ENCODE measurements at places on chromosomes 3 and 15. TPM values are rescaled to one million over a fixed set of nuclear protein-coding genes. Genes with fewer than 3 reads are reported as not detected.
A peak's percentile ranks its signal among the peaks of the same experiment; 100 is the strongest.

- H3K4me1 ChIP-seq: peaks cover 7% of the 10 kb centered on the region
- no peaks in the 10 kb centered on the region for H3K27me3 ChIP-seq
- H3K27ac ChIP-seq: no peak overlapping the region
- no peak overlapping the region for H3K4me3 ChIP-seq
- no peak for DNase-seq
- H3K36me3 ChIP-seq: no peaks in the 10 kb centered on the region
Observed at GRCh38 chr3:72492240-72492639, 356.0 kb downstream of the SHQ1 start.

- no peak for DNase-seq
- no peak overlapping the region for H3K4me3 ChIP-seq
- H3K36me3 ChIP-seq: no peaks in the 10 kb centered on the region
- no peak overlapping the region for H3K27ac ChIP-seq
- peaks cover 4% of the 10 kb centered on the region for H3K27me3 ChIP-seq
Observed at GRCh38 chr15:81088470-81089013, 45.5 kb upstream of the CFAP161 start.

DNA sequence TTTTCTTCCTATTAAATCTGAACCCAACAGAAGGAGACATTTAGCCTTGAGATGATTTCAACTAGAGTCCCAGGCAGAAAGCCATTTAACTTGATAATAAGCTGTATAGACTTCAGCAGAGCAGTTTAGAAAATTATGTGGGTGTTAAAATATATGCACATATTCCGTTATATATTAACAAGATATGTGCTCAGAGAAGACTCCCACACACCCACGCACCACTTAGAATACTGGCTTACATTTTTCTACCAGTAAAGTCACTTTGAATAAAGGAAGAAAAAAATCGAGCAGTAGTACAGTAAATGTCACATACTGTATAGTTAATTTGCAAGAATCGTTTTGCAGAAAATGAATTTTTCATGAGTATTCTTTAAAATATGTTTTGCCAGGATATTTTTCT is 599.3 kb downstream of the FGF12 start:
- no peaks in the 10 kb centered on the region for H3K27me3 ChIP-seq
- DNase-seq: no peak
- H3K4me1 ChIP-seq: no peaks in the 10 kb centered on the region

Gene CCRL2
- total RNA-seq: 28.5 TPM

Gene PTPN23
- total RNA-seq: 56.2 TPM

Gene HACD2
- 47.2 TPM for total RNA-seq

DNA sequence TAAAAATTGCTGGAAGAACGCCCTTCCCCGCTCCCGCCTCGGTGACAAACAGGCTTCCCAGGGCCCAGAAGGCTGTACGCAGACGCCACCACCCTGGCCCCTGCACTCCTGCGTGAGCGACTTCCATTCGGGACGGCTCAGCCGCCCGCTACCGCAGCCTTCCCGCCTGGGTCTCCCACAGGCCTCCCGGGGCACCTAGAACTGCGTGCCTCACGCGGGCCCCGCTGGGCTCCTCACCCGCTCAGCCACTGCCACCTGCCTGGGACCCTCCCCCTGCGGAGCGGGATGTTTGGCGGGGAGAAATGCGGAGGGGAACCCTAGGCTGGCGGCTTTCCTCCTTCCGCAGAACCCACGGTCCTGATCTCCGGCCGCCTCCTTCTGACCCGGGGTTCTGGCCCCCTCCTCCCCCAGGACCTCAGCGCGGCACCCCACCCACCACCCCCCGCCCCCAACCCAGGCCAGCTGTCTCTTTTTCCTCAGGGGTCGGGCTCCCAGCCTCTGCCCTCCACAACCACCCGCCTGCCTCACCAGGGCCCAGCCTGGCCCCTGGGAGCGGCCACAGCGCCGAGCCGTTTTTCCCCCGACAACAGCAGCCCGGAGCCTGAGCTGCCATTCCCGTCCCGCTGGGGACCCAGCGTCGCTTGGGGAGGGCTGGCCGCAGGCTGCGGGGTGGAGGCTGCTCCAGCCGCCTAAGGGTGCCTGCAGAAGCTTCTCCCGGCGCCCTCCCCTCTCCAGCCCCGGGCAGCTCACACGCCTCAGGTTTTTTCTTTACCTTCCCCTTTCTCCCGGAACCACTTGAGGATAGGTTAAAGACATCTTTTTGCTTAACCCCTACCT is 27.6 kb upstream of the RAB7A start:
- H3K36me3 ChIP-seq: no peaks in the 10 kb centered on the region
- peaks cover 8% of the 10 kb centered on the region for H3K4me1 ChIP-seq
- H3K4me3 ChIP-seq: peak overlapping the region; percentile 67
- no peaks in the 10 kb centered on the region for H3K27me3 ChIP-seq
- H3K27ac ChIP-seq: peak overlapping the region; percentile 76

Gene TRPC1
- 5.6 TPM for total RNA-seq

Gene ZPLD1
- total RNA-seq: not detected

- H3K27me3 ChIP-seq: no peaks in the 10 kb centered on the region
- H3K4me3 ChIP-seq: no peak overlapping the region
- DNase-seq: no peak
Observed at GRCh38 chr3:47047673-47048072, 68.2 kb downstream of the NBEAL2 start.

Gene SLC7A14
- total RNA-seq: not detected

- H3K4me1 ChIP-seq: no peaks in the 10 kb centered on the region
- no peak overlapping the region for H3K4me3 ChIP-seq
- no peaks in the 10 kb centered on the region for H3K27me3 ChIP-seq
- DNase-seq: no peak
- H3K36me3 ChIP-seq: no peaks in the 10 kb centered on the region
- H3K27ac ChIP-seq: no peak overlapping the region
Observed at GRCh38 chr3:149790268-149790667, 2.1 kb downstream of the ANKUB1 start.

GRCh38 chr15:76199106-76200082 is 111.9 kb downstream of the ETFA start:
- H3K4me1 ChIP-seq: peaks cover 6% of the 10 kb centered on the region
- no peak overlapping the region for H3K27ac ChIP-seq
- H3K36me3 ChIP-seq: no peaks in the 10 kb centered on the region
- no peak overlapping the region for H3K4me3 ChIP-seq

- H3K4me1 ChIP-seq: peaks cover 57% of the 10 kb centered on the region
- no peaks in the 10 kb centered on the region for H3K27me3 ChIP-seq
- no peak for DNase-seq
- no peak overlapping the region for H3K27ac ChIP-seq
Observed at GRCh38 chr15:67091071-67091979, 25.9 kb downstream of the SMAD3 start.

GRCh38 chr15:59260090-59260489 is 53.4 kb downstream of the LDHAL6B start:
- no peaks in the 10 kb centered on the region for H3K4me1 ChIP-seq
- H3K27ac ChIP-seq: no peak overlapping the region
- no peak overlapping the region for H3K4me3 ChIP-seq
- no peaks in the 10 kb centered on the region for H3K27me3 ChIP-seq

- H3K36me3 ChIP-seq: no peaks in the 10 kb centered on the region
- no peak overlapping the region for H3K27ac ChIP-seq
Observed at GRCh38 chr3:23275061-23275460, 71.9 kb downstream of the UBE2E2 start.

Gene SNTN
- total RNA-seq: not detected

Gene KAT2B
- 52.6 TPM for total RNA-seq

Gene GXYLT2
- 8.4 TPM for total RNA-seq

GRCh38 chr3:46663591-46664135 is 29.8 kb downstream of the ALS2CL start:
- no peak overlapping the region for H3K4me3 ChIP-seq
- H3K36me3 ChIP-seq: no peaks in the 10 kb centered on the region
- peaks cover 10% of the 10 kb centered on the region for H3K4me1 ChIP-seq
- no peak overlapping the region for H3K27ac ChIP-seq
- H3K27me3 ChIP-seq: no peaks in the 10 kb centered on the region

DNA sequence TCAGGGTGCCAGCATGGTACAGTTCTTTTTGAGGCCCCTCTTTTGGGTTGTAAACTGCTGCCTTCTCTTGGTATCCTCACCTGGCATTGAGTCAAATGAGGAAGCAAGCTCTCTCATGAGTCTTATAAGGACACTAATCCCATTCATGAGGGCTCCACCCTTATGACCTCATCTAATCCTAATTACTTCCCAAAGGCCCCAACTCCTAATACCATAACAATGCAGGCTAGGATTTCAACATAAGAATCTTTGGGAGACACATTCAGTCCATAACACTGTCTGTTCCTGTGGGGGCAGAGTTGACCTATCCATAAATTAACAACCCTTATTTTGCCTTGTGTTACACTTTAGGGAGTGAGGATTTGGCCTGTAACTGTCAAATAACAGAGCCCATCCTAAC is 278.3 kb downstream of the LRTM1 start:
- H3K4me3 ChIP-seq: no peak overlapping the region
- no peaks in the 10 kb centered on the region for H3K4me1 ChIP-seq
- H3K36me3 ChIP-seq: no peaks in the 10 kb centered on the region
- no peak for DNase-seq
- no peaks in the 10 kb centered on the region for H3K27me3 ChIP-seq

GRCh38 chr3:189270248-189270832 is 98.6 kb downstream of the TPRG1 start:
- H3K27ac ChIP-seq: no peak overlapping the region
- no peaks in the 10 kb centered on the region for H3K27me3 ChIP-seq
- DNase-seq: peak; percentile 76
- H3K4me1 ChIP-seq: no peaks in the 10 kb centered on the region
- H3K4me3 ChIP-seq: no peak overlapping the region

Gene STAC
- 25.3 TPM for total RNA-seq

GRCh38 chr15:77014132-77015081 is 19.5 kb downstream of the PSTPIP1 start:
- no peaks in the 10 kb centered on the region for H3K27me3 ChIP-seq
- H3K4me1 ChIP-seq: no peaks in the 10 kb centered on the region
- peak; percentile 77 for DNase-seq

Gene FAM107A
- 91.5 TPM for total RNA-seq

GRCh38 chr3:169591159-169591951 is 72.2 kb downstream of the MECOM start:
- no peak for DNase-seq
- H3K4me3 ChIP-seq: no peak overlapping the region
- H3K27me3 ChIP-seq: no peaks in the 10 kb centered on the region
- no peaks in the 10 kb centered on the region for H3K36me3 ChIP-seq

DNA sequence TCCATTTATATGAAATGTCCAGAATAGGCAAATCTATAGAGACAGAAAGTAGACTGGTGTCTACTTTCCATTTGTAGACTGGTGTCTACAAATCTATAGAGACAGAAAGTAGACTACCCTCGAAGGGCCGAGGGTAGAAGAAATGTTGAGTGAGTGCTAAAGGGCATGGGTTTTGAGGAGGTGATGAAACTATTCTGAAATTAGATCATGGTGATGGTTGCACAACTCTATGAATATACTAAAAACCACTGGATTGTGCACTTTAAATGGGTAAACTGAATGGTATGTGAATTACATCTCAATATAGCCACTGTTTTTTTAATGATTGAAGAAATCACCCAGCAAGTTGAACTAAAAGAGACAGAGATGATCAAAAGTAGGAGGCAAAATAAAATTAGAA is 27.9 kb downstream of the TP53BP1 start:
- no peaks in the 10 kb centered on the region for H3K4me1 ChIP-seq
- no peak for DNase-seq
- H3K36me3 ChIP-seq: peaks cover 45% of the 10 kb centered on the region
- H3K27me3 ChIP-seq: no peaks in the 10 kb centered on the region

GRCh38 chr3:172210355-172210754 is 171.0 kb downstream of the FNDC3B start:
- H3K36me3 ChIP-seq: no peaks in the 10 kb centered on the region
- DNase-seq: no peak
- peaks cover 22% of the 10 kb centered on the region for H3K4me1 ChIP-seq
- no peak overlapping the region for H3K4me3 ChIP-seq
- H3K27me3 ChIP-seq: no peaks in the 10 kb centered on the region
- no peak overlapping the region for H3K27ac ChIP-seq

Gene LIPC
- total RNA-seq: 0.64 TPM

GRCh38 chr15:48090115-48090514 is 30.7 kb upstream of the SLC24A5 start:
- H3K27ac ChIP-seq: no peak overlapping the region
- DNase-seq: no peak
- H3K27me3 ChIP-seq: no peaks in the 10 kb centered on the region
- H3K4me1 ChIP-seq: no peaks in the 10 kb centered on the region
- H3K4me3 ChIP-seq: no peak overlapping the region
- H3K36me3 ChIP-seq: no peaks in the 10 kb centered on the region

Gene MYH15
- 0.90 TPM for total RNA-seq

DNA sequence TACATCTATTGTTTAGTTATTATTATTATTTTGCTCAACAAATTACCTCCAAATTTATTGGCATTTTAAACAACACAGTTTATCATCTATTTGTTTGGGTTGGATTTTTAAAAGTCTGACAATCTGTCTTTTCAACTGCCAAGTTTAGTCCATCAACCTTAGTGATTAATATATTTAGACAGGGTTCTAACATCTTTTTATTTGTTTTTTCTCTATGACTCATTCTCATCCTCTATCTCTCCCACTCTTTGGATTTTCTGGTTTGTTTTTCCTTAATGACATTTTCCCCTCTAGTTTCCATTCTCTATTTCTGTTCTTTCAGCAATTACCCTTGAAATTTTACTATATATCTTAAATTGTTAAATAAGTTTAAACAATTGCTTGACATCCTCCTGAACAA is 41.9 kb downstream of the EMC4 start:
- no peaks in the 10 kb centered on the region for H3K27me3 ChIP-seq
- DNase-seq: no peak
- H3K27ac ChIP-seq: no peak overlapping the region
- H3K4me3 ChIP-seq: no peak overlapping the region
- no peaks in the 10 kb centered on the region for H3K4me1 ChIP-seq

- H3K4me3 ChIP-seq: no peak overlapping the region
- no peaks in the 10 kb centered on the region for H3K36me3 ChIP-seq
- no peaks in the 10 kb centered on the region for H3K4me1 ChIP-seq
- H3K27me3 ChIP-seq: no peaks in the 10 kb centered on the region
- no peak for DNase-seq
Observed at GRCh38 chr3:146380046-146380445, 89.3 kb downstream of the PLSCR2 start.

Gene MEIS2
- total RNA-seq: 26.7 TPM

Gene PP2D1
- total RNA-seq: not detected

Gene AGBL1
- total RNA-seq: 6.5 TPM

Gene TMEM212
- total RNA-seq: not detected

Gene STXBP5L
- not detected for total RNA-seq

- peak; percentile 82 for DNase-seq
- no peaks in the 10 kb centered on the region for H3K4me1 ChIP-seq
- no peak overlapping the region for H3K27ac ChIP-seq
- H3K36me3 ChIP-seq: no peaks in the 10 kb centered on the region
- H3K4me3 ChIP-seq: no peak overlapping the region
Observed at GRCh38 chr3:46276497-46277099, 34.3 kb downstream of the CCR3 start.

- H3K4me1 ChIP-seq: peaks cover 27% of the 10 kb centered on the region
- H3K27ac ChIP-seq: no peak overlapping the region
- no peaks in the 10 kb centered on the region for H3K36me3 ChIP-seq
- no peaks in the 10 kb centered on the region for H3K27me3 ChIP-seq
Observed at GRCh38 chr15:55218056-55218455, 21.3 kb upstream of the RSL24D1 start.

DNA sequence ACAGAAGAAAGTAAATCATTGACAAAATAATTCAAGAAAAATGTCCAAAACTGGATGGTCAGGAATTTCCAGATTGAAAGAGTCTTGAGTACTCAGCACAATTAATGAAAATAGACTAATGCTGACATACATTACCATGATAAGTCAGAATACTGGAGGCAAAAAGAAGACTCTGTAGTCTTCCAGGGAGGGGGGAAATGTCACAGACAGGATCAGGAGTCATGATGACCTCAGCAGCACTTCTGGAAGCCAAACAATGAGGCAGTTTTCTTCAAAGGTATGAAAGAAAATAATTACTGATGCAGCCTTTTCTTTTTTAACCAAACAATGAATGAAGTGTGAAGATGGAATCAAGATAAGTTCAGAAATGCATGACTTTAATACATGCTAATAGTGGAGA is 30.1 kb upstream of the SLC22A13 start:
- no peak for DNase-seq
- no peak overlapping the region for H3K4me3 ChIP-seq
- no peaks in the 10 kb centered on the region for H3K27me3 ChIP-seq
- H3K36me3 ChIP-seq: peaks cover 24% of the 10 kb centered on the region
- no peak overlapping the region for H3K27ac ChIP-seq
